Activated CD4-positive, alpha-beta T cell treated with anti-CD3 and anti-CD28 coated beads, Interleukin-2, amount 10 ng/mL, durations not matched to agents 7 days and 5 days (primary cell): ENCODE measurements at places on chromosomes 1 and 21. TPM values are rescaled to one million over a fixed set of nuclear protein-coding genes. Genes with fewer than 3 reads are reported as not detected.

The HRNR gene
- total RNA-seq = not detected

The SESN2 gene
- 11.7 TPM for total RNA-seq

The VANGL2 gene
- 0.04 TPM for total RNA-seq

The RAVER2 gene
- 1.7 TPM for total RNA-seq

The EVA1C gene
- 5.4 TPM for total RNA-seq

The NBPF6 gene
- not detected for total RNA-seq

The LY9 gene
- 49.0 TPM for total RNA-seq

The THEM4 gene
- total RNA-seq = 33.5 TPM

The TENT5C gene
- 13.7 TPM for total RNA-seq

The RGS18 gene
- 0.15 TPM for total RNA-seq

The ALDH9A1 gene
- total RNA-seq = 45.3 TPM

The KCNJ15 gene
- total RNA-seq = not detected

The DCDC2B gene
- 0.10 TPM for total RNA-seq

The PGLYRP4 gene
- total RNA-seq = not detected

The LMX1A gene
- total RNA-seq = not detected

The KRTAP7-1 gene
- not detected for total RNA-seq

The CBS gene
- 31.7 TPM for total RNA-seq

The DDX59 gene
- 25.7 TPM for total RNA-seq

The HCRTR1 gene
- not detected for total RNA-seq

The SPRR2D gene
- not detected for total RNA-seq

The KISS1 gene
- not detected for total RNA-seq

The VAV3 gene
- total RNA-seq = 1.2 TPM

The OR6K3 gene
- not detected for total RNA-seq

The SLC1A7 gene
- total RNA-seq = not detected

The BTBD19 gene
- 6.0 TPM for total RNA-seq

The S100A7A gene
- total RNA-seq = not detected

The ADAMTS5 gene
- not detected for total RNA-seq

The STMN1 gene
- total RNA-seq = 1,022 TPM

The MRAP gene
- total RNA-seq = not detected

The PLXNA2 gene
- 1.1 TPM for total RNA-seq

The CRYAA gene
- total RNA-seq = not detected

The FGR gene
- not detected for total RNA-seq

The LCA5L gene
- not detected for total RNA-seq

The PDZK1 gene
- 0.25 TPM for total RNA-seq

The ZNF648 gene
- total RNA-seq = not detected

The WLS gene
- total RNA-seq = not detected

The SGIP1 gene
- not detected for total RNA-seq

The CD1B gene
- not detected for total RNA-seq

The DAB1 gene
- total RNA-seq = 1.2 TPM

The IL20 gene
- not detected for total RNA-seq

The HOOK1 gene
- total RNA-seq = 7.7 TPM

The TRIM17 gene
- 0.99 TPM for total RNA-seq

The C2CD2 gene
- 8.8 TPM for total RNA-seq

The SORT1 gene
- 1.9 TPM for total RNA-seq

The OR2M3 gene
- not detected for total RNA-seq
